CD4-positive, alpha-beta T cell (primary cell): ENCODE measurements at places on chromosomes 7 and 10.

DNA sequence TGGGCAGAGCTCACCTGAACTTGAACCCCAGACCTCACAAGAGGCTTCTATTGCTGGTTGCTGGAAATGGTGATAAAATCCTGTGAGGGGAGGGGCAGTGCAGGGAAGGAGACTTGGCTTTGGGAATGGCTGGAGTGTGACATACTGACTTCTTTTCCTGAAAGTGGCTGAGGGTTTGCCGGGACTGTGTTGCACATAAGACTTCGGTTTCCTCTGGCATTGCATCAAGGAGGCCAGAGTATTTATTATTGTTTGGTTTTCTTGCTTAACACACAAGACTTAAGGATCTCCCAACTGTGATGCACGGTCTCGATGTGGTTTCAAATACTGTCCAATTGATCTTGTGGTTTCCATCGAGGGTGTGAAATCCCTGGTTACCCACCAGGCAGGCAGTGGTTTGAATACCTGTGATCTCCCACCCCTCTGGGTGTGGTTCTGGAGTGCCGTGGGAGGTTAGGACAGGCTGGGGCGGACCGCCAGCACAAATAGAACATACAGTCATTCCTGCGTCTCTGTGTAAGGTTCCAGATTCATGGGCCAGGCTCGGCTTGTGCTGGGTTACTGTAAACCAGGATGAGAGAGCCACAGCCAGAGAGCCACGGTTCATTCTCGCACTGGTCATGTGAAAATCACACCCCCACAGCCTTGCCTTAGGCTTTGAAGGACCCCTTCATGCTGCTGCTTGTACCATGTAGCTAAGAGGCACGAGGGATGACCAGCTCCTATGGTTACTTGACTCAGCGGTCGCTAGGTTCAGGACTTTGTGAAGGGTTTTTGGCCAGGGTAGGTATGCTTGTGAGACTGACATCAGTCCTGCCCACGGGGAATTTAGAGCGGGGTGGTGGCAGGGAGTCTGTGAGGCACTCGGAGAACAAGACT lies 39.2 kb downstream of the WBP1L start:
- DNase-seq: no peak

- DNase-seq: no peak
These were observed 54.4 kb upstream of the SMIM30 start for GRCh38 chr7:113172726-113173125.

DNA sequence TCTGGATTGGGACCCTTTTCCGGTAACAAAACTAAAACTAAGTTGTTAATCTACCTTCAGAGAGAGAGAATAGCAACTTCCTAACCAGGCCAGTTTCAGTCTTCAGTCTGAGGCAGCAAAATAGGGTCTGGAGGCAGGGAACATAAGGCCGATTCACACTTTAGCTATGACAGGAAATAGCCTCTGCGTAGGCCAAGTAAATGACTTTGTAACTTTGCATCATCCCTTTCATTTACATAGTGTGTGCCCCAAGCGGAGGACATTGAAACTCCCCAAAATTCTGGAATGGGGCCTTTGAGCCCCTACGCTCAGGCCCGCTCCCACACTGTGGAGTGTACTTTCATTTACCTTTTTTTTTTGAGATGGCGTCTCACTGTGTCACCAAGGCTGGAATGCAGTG lies 1.7 kb upstream of the UPP1 start:
- DNase-seq: peak; percentile 54

- DNase-seq: peak; percentile 59
These were observed 29.4 kb upstream of the SGMS1 start for GRCh38 chr10:50653142-50653541.

DNA sequence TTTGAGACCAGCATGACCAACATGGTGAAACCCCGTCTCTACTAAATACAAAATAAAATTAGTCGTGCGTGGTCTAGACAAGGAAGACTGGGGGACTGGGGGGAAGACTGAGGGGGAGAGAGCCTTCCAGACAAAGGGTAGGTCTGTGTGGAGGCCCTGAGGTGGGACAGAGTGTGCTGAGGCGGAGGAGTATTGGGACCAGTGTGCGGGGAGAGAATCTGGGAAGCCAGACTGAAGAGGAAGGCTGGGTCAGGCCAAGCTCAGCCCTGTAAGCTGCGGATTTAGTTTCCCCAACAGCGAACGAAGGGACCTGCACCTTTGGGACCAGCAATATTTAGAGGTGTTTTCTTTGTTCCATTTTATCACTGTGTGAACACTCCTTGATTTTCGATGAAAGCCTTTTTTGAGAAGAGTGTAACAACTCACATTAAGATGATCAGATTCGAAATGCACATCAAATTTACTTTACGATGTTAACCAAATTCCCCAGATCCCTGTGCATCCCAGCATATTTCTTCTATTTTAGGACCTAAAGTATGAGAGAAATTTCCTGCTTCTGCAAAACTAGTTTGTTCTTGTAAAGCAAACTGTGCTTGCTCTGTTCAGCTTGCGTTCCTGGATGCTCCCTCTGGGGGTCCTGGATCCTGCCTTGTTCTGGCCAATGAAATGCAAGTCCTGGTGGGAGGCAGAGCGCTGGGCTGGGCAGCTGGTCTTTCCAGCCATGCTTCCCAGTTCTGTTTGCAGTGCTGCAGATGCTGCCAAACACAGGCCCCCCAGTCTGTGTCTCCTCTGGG lies 39.4 kb downstream of the PLAU start:
- no peak for DNase-seq

- DNase-seq: no peak
These were observed 17.3 kb upstream of the AP5Z1 start for GRCh38 chr7:4758111-4758510.

DNA sequence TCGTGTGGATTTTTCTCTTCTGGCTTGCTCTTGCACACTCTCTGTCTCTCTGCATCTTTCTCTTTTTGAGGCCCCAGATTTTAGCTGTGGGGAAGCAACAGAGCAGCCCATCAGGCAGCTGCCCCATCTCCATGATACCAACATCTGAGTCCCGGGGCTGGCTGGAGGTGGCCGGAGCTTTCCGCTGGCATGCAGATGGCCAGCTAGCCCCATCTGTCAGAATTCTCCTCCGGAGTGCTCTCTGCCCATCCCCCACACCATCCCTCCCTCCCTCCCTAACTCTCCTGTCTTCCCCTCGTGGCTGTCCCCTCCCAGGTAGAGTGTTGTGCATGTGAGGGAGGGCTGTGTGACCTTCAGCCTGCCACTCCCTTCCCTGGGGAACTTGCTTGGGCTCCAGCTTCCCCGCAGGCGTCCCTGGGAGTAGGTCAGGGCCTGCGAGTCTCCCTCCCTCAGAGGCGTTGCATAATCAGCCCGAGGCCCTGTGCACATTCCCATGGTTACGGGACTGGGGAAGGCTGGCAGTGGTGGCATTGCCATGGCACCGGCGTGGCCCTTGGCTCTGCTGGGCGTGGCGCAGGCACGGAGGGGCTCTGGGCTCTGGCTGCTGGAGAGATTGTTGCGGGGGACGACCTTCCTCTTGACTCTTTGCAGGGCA lies 24.7 kb downstream of the GHRHR start:
- DNase-seq: no peak

- no peak for DNase-seq
These were observed 97.7 kb downstream of the TMEM130 start for GRCh38 chr7:98771941-98772603.

GRCh38 chr7:117165656-117166055 lies 157.2 kb downstream of the WNT2 start:
- DNase-seq: no peak

DNA sequence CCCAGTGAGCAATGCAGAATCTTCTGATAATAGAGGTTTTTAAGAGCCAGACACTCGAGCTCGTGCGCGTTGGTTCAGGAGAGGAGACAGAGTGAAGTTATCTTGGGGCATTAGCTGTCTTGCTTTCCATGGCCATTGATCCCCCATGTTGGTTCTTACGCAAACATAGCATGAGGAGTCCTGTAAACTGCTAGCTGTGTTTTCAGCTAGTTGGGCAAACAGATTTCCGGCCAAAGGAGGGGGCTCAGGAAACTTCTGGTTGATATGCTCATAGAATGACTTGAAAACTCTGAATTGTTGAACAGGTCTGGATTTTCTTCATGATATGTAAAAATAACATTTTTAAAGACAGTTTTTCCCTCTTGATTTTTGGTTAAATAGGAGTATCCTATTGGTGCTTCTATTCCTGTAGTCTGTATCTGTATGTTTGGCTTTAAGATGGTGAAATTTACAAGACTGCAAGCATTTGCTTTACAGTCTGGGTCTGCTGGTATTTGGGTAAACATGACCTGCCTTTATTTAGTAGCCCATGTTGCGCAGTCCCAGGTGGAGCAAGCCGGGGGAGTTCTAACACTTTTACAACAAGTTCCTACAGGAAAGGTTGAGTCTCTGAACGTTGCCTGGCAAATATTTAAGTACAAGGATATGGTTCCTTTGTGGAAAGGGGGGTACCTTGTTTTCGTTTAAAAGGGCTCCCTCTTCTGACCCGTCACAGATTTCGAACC lies 218.4 kb upstream of the KCND2 start:
- no peak for DNase-seq

DNA sequence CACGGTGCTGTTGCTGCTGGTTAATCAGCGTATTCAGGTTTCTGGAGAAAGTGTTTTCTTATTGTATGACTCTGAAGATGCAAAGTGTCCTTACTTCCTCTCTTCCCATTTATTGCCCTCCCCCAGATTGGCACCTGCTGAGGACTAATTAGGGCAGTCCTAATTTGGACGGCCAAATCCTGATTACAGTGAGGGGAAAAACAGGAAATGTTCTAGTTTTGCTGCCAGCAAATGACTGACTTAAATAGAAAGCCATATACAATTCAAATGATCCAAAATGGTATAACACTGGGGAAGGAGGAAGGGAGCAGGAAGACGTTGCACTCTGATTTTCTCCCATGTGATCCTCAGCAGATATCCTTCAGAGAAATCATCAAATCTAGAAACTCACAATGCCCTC lies 222.4 kb upstream of the LRGUK start:
- DNase-seq: no peak

- no peak for DNase-seq
These were observed 10.6 kb downstream of the SAP25 start for GRCh38 chr7:100563100-100563564.

DNA sequence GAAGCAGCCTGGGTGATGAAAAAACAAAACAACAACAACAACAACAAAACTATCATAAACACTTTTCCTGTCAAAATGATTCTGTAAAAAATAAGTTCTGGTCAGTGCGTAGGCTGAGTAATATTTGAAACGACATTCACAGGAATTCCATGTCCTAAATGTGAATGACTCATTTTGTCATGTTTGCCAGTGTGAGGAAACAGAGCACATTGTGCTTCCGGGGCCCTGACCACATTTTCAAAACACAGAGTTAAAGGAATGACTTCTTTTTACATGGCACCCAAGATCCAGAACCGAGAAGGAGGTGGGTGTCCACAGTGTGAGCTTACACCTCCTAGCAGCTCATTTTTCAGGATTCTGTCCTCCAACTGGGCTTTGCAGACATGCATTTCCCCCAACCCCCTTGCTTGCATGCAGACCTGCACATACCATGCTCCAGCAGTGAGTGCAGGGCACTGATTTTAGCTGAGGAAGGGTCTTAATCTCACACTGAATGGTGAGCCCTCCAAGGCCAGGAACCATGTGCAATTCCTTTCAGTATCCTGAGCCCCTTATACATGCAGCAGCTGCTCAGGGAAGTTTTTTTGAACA lies 3.0 kb downstream of the CLRN3 start:
- DNase-seq: no peak

DNA sequence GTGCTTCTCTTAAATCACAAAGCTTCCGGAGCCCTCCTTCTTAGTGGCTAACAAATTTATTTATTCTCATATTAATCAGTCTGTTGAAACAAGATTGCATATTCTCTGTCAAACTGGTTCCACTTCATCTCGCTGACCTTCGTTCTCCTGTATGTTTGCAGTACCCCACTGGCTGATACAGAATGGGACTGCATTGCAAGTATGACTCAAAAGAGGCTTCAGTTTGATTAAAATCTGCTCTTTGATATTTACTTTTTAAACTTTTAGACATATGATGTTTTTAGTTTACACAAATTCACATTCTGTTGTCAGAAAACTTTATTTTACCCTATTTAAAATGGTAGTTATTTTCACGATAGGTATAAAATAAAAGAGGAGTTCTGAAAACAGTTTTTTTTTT lies 14.3 kb upstream of the ARHGAP12 start:
- no peak for DNase-seq

DNA sequence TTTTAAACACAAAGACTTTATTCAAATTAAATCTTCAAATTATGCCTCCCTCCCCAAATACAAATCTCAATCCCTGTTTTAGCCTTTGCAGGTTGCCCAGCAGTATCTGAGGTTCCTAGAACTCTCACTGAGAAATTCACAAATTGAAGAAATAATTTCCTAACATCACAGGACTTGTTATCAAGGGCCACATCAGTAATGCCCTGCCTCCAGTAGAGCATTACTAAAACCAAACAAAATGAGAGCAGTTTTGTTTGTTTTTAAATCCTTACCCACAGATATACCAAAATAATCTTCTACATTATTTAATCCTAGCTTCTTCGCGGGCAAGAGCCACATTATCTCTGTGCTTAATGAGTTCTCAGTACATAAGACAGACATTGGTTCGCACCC lies 152.2 kb downstream of the SGMS1 start:
- DNase-seq: no peak

DNA sequence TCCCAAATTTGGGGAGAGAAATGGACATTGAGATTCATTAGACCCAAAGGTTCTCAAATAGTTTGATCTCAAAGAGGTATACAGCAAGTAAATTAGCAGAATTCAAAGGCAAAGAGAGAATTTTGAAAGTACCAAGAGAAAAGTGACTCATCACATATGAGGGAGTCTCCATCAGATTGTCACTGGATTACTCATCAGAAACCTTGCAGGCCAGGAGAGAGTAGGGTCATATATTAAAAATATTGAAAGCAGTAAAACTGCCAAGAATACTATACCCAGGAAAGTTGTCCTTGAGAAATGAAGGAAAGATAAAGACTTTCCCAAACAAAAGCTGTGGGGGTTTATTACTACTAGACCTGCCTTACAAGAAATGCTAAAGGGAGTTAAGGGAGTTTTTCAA lies 140.6 kb downstream of the TMEM168 start:
- no peak for DNase-seq

DNA sequence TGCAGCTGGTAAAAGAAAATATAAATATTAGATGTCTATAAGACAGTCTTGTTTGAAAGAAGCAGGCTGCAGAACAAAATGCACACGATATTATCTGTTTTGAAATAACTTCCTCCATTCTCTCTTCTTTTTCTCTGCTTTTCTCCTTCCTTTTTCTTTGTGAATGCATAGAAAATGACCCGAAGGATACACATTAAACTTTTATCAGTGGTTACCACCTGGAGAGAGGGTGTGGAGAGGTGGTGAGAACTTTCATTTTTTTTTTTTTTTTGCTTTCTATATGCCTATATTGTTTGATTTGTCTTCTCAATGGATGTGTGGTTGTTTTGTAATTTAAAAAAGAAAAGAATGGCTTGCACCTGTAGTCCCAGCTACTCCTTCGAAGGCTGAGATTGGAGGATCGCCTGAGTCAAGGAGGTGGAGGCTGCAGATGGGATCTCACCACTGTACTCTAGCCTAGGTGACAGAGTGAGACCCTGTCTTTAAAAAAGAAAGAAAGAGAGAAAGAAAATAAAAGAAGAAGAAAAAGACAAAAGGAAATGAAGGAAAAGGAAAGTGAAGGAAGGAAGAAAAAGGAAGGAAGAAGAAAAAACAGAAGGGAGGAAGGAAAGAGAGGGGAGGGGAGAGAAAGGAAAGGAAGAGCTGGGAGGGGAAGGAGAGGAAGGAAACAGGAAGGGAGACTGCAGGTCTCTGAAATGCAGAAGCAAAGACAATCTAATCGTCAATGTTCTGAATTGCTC lies 64.4 kb downstream of the SAMD9 start:
- no peak for DNase-seq

- no peak for DNase-seq
These were observed 179.8 kb downstream of the DYNC1I1 start for GRCh38 chr7:95951997-95952795.
